Mesendoderm (in vitro differentiated cells): ENCODE measurements at places on chromosomes 7 and 10.

GRCh38 chr7:24129597-24129996 lies 154.4 kb upstream of the NPY start:
- no peaks in the 10 kb centered on the region for H3K36me3 ChIP-seq
- no peak for DNase-seq
- H3K27ac ChIP-seq, result no peak overlapping the region
- H3K27me3 ChIP-seq, result no peaks in the 10 kb centered on the region

GRCh38 chr7:36682102-36682501 lies 42.2 kb downstream of the AOAH start:
- H3K36me3 ChIP-seq, result no peaks in the 10 kb centered on the region
- H3K27me3 ChIP-seq, result no peaks in the 10 kb centered on the region
- DNase-seq, result no peak
- no peak overlapping the region for H3K4me3 ChIP-seq
- H3K27ac ChIP-seq, result no peak overlapping the region
- H3K4me1 ChIP-seq, result no peaks in the 10 kb centered on the region

GRCh38 chr7:127904670-127904985 lies 126.6 kb downstream of the LRRC4 start:
- peaks cover 12% of the 10 kb centered on the region for H3K4me1 ChIP-seq
- H3K27me3 ChIP-seq, result no peaks in the 10 kb centered on the region
- DNase-seq, result peak; percentile 47
- H3K27ac ChIP-seq, result no peak overlapping the region

GRCh38 chr10:120478386-120478785 lies 21.4 kb downstream of the PLPP4 start:
- no peak for DNase-seq
- no peaks in the 10 kb centered on the region for H3K4me1 ChIP-seq
- no peaks in the 10 kb centered on the region for H3K27me3 ChIP-seq
- no peaks in the 10 kb centered on the region for H3K36me3 ChIP-seq
- H3K4me3 ChIP-seq, result no peak overlapping the region

DNA sequence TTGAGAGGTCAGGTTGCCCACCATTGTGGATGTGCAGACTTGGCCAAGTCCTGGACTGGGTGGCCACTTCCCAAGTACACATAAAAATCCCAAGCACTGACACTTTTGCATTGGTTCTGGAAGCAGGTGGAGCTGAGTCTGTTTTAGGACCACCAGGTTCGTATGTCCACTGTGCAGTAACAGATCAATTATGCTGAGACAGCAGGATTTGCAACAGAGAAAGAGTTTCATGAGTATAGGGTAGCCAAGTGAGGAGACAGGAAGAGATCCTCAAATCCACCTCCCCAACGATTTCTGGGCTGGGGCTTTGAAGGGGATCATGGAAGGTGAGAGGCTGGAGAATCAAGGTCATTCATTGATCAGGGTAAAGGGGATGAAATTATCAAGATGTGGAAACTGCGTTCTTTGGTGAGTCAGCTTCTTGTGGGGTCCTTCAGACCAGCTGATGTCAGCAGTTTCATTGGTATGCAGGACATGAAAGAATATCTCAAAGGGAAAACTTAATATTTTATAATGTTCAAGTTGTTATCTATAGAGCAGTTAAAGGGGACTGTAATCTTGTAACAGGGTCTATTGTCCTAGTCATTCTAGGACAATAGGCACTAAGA lies 277.7 kb downstream of the GALNT17 start:
- H3K27ac ChIP-seq, result no peak overlapping the region
- no peak for DNase-seq
- no peaks in the 10 kb centered on the region for H3K27me3 ChIP-seq
- peaks cover 2% of the 10 kb centered on the region for H3K36me3 ChIP-seq

- H3K27me3 ChIP-seq, result no peaks in the 10 kb centered on the region
- peaks cover 33% of the 10 kb centered on the region for H3K4me1 ChIP-seq
- DNase-seq, result no peak
- peak overlapping the region; percentile 32 for H3K27ac ChIP-seq
Measured at GRCh38 chr10:95312257-95312656, 21.5 kb upstream of the PDLIM1 start.

GRCh38 chr10:6743291-6743849 lies 163.3 kb upstream of the PRKCQ start:
- no peak overlapping the region for H3K27ac ChIP-seq
- peak; percentile 23 for DNase-seq
- H3K36me3 ChIP-seq, result no peaks in the 10 kb centered on the region
- no peaks in the 10 kb centered on the region for H3K27me3 ChIP-seq
- H3K4me1 ChIP-seq, result no peaks in the 10 kb centered on the region
- H3K4me3 ChIP-seq, result no peak overlapping the region

DNA sequence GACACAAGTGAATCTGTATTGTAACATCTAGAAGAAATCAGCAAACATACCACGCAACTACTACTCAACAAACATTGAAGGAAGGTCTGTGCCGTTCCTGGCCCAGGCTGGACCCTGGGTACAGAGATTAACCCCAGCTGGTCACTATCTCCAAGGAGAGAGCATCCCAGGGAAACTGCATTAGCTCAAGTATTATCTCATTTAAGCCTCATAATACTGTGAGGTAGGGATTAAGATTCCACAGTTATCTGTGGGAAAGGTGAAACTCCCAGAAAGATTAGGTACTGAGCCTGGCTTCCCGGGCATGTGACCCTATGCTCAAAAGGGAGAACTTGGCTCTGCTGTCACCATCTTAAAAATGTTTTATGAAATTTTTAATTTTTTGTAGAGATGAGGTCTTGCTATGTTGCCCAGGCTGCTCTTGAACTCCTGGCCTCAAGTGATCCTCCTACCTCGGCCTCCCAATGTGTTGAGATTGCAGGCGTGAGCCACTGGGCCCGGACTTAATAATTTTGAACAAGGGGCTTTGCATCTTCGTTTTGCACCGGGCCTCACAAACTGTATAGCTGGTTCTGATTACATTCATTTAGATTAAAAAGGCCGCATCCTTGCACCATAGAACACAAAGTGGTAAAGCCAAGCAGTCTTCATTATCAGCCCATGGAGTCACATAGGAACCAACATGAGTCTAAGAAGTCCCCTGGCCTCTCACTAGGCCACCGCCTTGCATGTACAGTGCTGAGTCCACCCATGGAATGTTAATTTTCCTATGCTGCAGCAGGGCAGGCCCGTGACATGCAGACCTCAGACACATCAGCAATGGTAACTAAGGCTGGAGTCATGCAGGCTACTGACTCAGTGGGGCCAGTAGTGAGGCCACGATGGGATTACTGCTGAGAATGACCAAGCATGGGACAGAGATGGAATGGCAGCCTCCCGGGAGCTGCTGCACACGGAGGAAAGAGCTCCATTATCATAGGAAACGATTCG lies 5.5 kb upstream of the CTBP2 start:
- H3K27me3 ChIP-seq, result no peaks in the 10 kb centered on the region
- peak; percentile 57 for DNase-seq
- no peak overlapping the region for H3K4me3 ChIP-seq

DNA sequence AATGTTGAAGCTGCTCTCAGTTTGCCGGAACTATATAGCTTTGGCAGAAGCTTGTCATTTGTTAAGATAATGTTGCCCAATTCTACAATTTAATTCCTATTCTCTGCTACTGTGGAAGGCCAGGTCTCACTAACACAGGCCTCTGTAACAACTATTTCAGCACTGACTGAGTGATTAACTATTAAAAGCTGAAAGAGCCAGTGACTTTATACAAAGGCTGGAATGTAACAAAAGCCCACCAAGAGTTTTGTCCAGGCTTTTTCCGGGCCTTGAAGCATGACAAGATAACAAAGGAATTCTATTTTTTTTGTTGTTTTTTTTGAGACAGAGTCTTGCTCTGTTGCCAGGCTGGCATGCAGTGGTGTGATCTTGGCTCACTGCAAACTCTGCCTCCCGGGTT lies 795.6 kb downstream of the PHTF2 start:
- H3K4me1 ChIP-seq, result no peaks in the 10 kb centered on the region
- no peaks in the 10 kb centered on the region for H3K27me3 ChIP-seq
- H3K27ac ChIP-seq, result no peak overlapping the region
- no peaks in the 10 kb centered on the region for H3K36me3 ChIP-seq
- no peak for DNase-seq

GRCh38 chr10:96656839-96657238 lies 63.5 kb downstream of the PIK3AP1 start:
- no peaks in the 10 kb centered on the region for H3K27me3 ChIP-seq
- H3K4me1 ChIP-seq, result no peaks in the 10 kb centered on the region
- H3K36me3 ChIP-seq, result no peaks in the 10 kb centered on the region
- no peak overlapping the region for H3K4me3 ChIP-seq
- no peak overlapping the region for H3K27ac ChIP-seq
- DNase-seq, result no peak

DNA sequence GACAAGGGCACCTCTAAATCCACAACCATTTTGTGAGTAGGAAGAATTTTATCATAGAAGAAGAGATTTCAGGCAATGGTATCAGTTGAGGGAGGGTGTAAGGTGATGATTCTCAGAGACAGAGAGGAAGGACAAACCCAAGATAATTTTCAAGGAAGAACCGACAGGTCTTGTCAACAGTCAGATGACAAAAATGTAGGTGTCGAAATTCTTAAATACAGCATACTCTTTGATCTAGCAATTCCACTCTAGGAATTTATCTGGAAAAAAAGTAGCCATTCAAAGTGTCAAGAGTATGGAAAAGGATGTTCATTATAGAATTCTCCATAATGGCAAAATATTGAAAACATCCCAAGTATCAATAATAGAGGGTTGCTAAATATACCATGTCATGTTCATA lies 14.2 kb upstream of the PDLIM1 start:
- no peaks in the 10 kb centered on the region for H3K27me3 ChIP-seq
- no peak for DNase-seq
- H3K4me1 ChIP-seq, result peaks cover 12% of the 10 kb centered on the region
- no peak overlapping the region for H3K4me3 ChIP-seq
- H3K27ac ChIP-seq, result no peak overlapping the region
